ENCODE measurements at places on chromosomes 11 and 22. TPM values are rescaled to one million over a fixed set of nuclear protein-coding genes. Genes with fewer than 3 reads are reported as not detected.

DNA sequence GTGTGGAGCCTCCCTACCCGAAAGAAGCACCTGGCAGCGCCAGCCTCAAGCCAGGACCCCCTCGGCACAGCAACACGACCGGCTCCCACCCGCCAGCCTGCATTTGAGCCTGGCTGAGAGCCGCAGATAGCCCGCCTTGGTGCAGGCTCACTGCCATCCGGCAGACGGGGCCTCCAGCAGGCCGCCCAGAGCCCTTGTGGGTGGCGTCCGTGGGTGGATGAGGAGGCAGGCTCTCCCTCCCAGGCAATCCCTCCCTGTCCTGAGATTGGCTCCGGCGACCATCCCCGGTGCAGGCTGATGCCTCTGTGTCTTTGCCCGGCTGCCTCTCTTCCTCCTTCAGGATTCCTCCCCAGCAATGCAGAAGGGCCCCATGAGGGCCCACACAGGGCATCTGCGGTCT lies 1527.9 kb downstream of the BRD1 start:
- no peak for DNase-seq
- H3K27ac ChIP-seq: no peak overlapping the region
- peaks cover 3% of the 10 kb centered on the region for H3K27me3 ChIP-seq

DNA sequence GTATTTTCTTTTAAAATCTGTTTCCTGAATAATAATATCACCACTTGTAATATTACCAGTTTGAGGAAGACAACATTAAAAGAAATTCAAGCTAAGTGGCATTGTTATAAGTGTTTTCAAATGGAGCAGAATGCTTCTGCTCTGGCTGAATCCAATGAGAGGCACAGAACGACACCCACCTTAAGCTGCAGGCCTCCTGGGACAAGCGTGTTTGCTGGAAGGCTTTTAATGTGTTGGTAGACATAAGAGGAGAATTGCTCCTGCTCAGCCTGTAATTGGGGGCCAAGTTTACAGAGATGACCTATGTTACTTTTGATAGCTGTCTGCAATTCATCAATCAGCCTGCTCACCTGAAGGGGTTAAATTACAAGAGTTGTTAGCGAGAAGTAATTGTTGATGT lies 242.2 kb downstream of the DCDC1 start:
- H3K4me1 ChIP-seq: no peaks in the 10 kb centered on the region
- H3K27me3 ChIP-seq: no peaks in the 10 kb centered on the region
- H3K36me3 ChIP-seq: no peaks in the 10 kb centered on the region
- no peak for DNase-seq

- no peaks in the 10 kb centered on the region for H3K36me3 ChIP-seq
- no peaks in the 10 kb centered on the region for H3K4me1 ChIP-seq
- H3K27ac ChIP-seq: no peak overlapping the region
- peaks cover 5% of the 10 kb centered on the region for H3K27me3 ChIP-seq
- no peak overlapping the region for H3K4me3 ChIP-seq
Observed at GRCh38 chr11:78773077-78773476, 198.4 kb upstream of the NARS2 start.

DNA sequence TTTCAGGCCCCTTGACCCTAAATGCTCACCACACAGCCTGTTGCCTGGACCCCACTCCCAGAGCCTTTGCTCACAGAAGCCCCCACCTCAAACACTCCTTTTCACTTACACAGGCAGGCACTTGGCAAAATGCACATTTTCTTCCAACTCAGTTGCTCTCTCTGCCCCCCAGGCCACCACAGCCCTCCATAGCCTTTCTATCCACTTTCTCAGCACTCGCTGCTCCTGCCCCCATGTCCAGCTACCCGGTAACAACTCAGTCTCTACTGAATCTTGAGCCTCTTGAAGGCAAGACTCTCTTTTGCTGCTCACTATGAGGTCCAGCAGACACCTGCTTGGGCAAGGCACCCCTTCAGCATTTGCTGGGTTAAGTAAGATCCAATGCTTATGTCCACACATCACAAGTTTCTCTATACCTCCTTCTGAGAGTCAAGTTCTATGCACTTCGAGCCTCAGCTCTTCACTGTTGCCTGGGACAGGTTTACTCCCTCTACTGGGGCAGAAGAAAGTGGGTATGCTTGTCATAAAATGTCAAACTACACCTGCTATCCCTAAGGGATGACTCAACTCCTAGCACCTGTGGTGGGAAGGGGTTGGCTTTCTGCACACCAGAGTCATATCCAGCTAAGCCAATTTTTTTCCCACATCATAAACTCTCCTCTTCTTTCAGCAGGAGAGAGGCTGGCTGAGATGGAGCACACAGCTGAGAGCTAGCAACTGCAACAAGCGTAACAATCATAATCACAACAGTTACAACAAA lies 36.9 kb downstream of the MORC2 start:
- H3K4me1 ChIP-seq: no peaks in the 10 kb centered on the region
- H3K36me3 ChIP-seq: peaks cover 90% of the 10 kb centered on the region
- H3K27me3 ChIP-seq: no peaks in the 10 kb centered on the region
- H3K27ac ChIP-seq: no peak overlapping the region
- H3K4me3 ChIP-seq: no peak overlapping the region

- DNase-seq: no peak
- H3K4me3 ChIP-seq: no peak overlapping the region
- peaks cover 3% of the 10 kb centered on the region for H3K4me1 ChIP-seq
- no peaks in the 10 kb centered on the region for H3K27me3 ChIP-seq
Observed at GRCh38 chr11:10064828-10065227, 229.2 kb downstream of the SBF2 start.

DNA sequence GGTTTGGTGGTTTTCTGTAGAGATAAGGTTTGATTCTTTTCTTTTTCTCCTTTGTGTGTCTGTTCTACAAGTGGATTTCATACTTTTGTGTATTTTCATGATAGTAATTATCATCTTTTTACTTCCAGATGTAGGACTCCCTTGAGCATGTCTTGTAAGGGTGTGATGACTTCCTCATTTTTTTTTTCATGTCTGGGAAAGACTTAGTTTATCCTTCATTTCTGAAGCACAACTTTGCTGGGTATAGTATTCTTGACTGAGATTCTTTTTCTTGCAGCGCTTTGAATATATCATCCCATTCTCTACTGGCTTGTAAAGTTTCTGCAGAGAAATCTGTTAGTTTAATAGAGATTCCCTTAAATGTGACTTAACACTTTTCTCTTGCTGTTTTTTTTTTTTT lies 32.9 kb downstream of the MADD start:
- H3K36me3 ChIP-seq: peaks cover 91% of the 10 kb centered on the region
- H3K27me3 ChIP-seq: no peaks in the 10 kb centered on the region
- DNase-seq: no peak
- no peak overlapping the region for H3K4me3 ChIP-seq
- no peak overlapping the region for H3K27ac ChIP-seq
- H3K4me1 ChIP-seq: no peaks in the 10 kb centered on the region

GRCh38 chr22:37187891-37188761 lies at the start of gene C1QTNF6:
TSS of gene C1QTNF6 (minus strand) at chr22:37188247. CDS start at chr22:37188213, 34 bp downstream.
- H3K4me3 ChIP-seq: no peak within 1 kb of the TSS
- no peaks in the 10 kb centered on the region for H3K27me3 ChIP-seq
- no peak within 1 kb of the TSS for H3K27ac ChIP-seq
- H3K36me3 ChIP-seq: peaks cover 7% of the 10 kb centered on the region
- no peak for DNase-seq

GRCh38 chr11:119889111-119889510 lies 160.1 kb upstream of the NECTIN1 start:
- peaks cover 19% of the 10 kb centered on the region for H3K27me3 ChIP-seq
- H3K36me3 ChIP-seq: no peaks in the 10 kb centered on the region
- DNase-seq: no peak
- H3K4me1 ChIP-seq: no peaks in the 10 kb centered on the region
- no peak overlapping the region for H3K27ac ChIP-seq
- H3K4me3 ChIP-seq: no peak overlapping the region

GRCh38 chr11:27025957-27026733 lies 14.5 kb upstream of the BBOX1 start:
- no peaks in the 10 kb centered on the region for H3K27me3 ChIP-seq
- no peak for DNase-seq
- no peaks in the 10 kb centered on the region for H3K4me1 ChIP-seq
- no peak overlapping the region for H3K27ac ChIP-seq
- no peaks in the 10 kb centered on the region for H3K36me3 ChIP-seq
- no peak overlapping the region for H3K4me3 ChIP-seq

- no peak overlapping the region for H3K4me3 ChIP-seq
- peaks cover 5% of the 10 kb centered on the region for H3K27me3 ChIP-seq
- H3K4me1 ChIP-seq: no peaks in the 10 kb centered on the region
- DNase-seq: no peak
- no peaks in the 10 kb centered on the region for H3K36me3 ChIP-seq
- H3K27ac ChIP-seq: no peak overlapping the region
Observed at GRCh38 chr11:115366826-115367225, 137.4 kb downstream of the CADM1 start.

GRCh38 chr11:92707665-92708064 lies 261.8 kb upstream of the MTNR1B start:
- H3K27ac ChIP-seq: no peak overlapping the region
- H3K36me3 ChIP-seq: no peaks in the 10 kb centered on the region
- DNase-seq: no peak
- no peaks in the 10 kb centered on the region for H3K27me3 ChIP-seq
- H3K4me1 ChIP-seq: no peaks in the 10 kb centered on the region

DNA sequence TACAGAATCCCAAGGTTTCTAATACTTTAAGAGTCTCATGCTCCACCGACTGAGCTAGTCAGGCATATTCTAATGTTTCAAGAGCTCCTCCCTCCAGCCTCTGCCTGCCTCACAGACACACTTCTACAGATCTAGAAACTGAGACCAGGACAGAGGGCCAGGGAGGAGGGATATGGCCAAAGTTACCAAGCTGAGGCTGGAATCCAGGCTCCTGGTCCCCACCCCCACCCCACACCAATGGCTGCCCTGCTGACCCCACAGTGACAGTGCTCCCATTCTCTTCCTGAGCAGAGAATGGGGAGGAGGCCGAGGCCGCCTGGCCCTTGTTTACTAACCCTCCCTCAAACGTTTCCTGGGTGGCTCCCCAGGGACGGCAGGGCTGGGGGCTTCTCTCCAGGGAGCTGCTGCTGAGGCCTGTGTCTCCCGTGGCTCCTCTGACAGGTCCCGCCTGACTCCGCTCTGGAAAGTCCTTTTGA lies 2.2 kb downstream of the PLEKHB1 start:
- H3K4me1 ChIP-seq: peaks cover 21% of the 10 kb centered on the region
- no peak overlapping the region for H3K27ac ChIP-seq
- no peaks in the 10 kb centered on the region for H3K36me3 ChIP-seq
- peak overlapping the region; percentile 24 for H3K4me3 ChIP-seq
- no peaks in the 10 kb centered on the region for H3K27me3 ChIP-seq

DNA sequence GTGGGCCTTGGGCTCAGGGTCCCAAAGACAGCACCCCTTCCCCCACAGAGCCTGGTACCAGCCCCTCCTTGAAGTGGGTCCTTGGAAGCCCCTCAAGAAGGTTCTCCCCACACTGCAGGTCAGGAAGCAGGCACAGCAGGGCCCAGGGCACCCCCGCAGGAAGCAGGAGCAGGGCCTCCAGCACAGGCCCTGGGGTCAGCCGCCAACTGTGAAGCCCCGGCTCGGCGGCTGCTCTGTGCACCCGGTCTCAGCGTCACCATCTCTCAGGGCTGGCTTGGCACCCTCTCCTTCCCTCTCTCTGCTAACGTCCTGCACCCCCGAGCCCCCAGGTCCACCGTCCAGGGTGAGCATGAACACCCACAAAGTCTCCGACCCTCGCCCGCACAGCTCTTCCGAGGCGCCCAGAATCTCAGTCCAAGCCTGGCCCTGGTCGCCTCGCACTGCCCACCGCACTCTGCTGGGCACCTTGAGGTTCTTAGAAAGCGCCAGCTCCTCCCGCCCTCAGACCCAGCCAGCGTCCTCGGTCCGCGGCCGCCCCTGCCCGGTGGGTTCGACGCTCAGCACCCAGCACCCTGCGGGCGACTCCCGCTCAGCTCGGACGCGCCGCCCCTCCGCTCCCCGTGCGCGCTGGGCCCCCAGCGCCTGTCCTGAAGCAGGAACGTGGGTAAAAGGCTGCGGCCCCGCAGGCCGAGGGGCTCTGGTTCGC lies 1.4 kb upstream of the SIGIRR start:
- H3K4me3 ChIP-seq: peak overlapping the region; percentile 79
- no peak for DNase-seq
- no peaks in the 10 kb centered on the region for H3K36me3 ChIP-seq
- no peaks in the 10 kb centered on the region for H3K27me3 ChIP-seq

GRCh38 chr11:3205261-3206155 lies 13.1 kb downstream of the MRGPRG start:
- H3K27me3 ChIP-seq: peaks cover 4% of the 10 kb centered on the region
- no peaks in the 10 kb centered on the region for H3K4me1 ChIP-seq
- no peak overlapping the region for H3K4me3 ChIP-seq
- no peak overlapping the region for H3K27ac ChIP-seq
- no peaks in the 10 kb centered on the region for H3K36me3 ChIP-seq

DNA sequence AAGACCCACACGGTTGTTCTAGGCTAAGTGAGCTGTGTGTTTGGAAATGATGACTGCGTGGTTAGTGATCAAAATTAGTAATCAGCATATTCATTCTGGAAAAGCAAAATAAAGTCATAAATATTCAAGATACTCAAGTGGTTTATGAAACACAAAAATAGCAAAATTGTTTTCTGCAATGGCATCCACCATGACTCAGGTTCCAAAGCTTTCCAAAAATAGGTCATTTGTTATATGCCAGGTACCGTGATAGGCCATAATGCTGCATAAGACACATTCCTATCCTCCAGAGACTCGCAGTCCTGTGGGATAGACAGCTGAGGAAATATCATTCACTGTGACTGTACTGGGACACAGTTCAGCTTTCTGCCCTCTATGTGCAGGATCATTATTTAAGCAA lies 2.4 kb upstream of the ATL3 start:
- DNase-seq: no peak
- no peaks in the 10 kb centered on the region for H3K27me3 ChIP-seq
- H3K4me1 ChIP-seq: peaks cover 17% of the 10 kb centered on the region
- H3K27ac ChIP-seq: no peak overlapping the region
- no peak overlapping the region for H3K4me3 ChIP-seq
- peaks cover 3% of the 10 kb centered on the region for H3K36me3 ChIP-seq

DNA sequence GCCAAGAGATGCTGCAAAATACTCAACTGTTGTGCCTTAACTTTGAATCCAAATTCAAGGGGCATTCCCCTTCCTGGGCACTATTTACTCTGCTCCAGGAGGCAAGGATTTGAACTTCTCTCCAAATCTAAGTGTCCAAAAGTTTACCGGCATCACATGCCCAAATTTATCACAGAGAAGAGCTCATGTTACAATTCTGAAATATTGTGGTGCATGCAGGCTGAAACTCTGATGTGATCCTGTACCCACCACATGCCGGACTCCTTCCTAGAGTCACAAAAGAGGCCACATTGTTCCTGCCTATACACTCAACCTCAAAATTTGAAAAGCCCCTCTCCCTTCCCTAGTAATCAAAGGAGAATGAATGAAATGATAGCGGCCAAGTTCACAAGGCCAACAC lies 1.3 kb downstream of the TRAF6 start:
- peak overlapping the region; percentile 91 for H3K27ac ChIP-seq
- peaks cover 30% of the 10 kb centered on the region for H3K36me3 ChIP-seq
- peak overlapping the region; percentile 97 for H3K4me3 ChIP-seq
- peaks cover 4% of the 10 kb centered on the region for H3K27me3 ChIP-seq
- H3K4me1 ChIP-seq: peaks cover 19% of the 10 kb centered on the region
- DNase-seq: no peak

GRCh38 chr11:76303399-76303798 lies 77.5 kb downstream of the THAP12 start:
- H3K4me3 ChIP-seq: no peak overlapping the region
- no peak overlapping the region for H3K27ac ChIP-seq
- H3K27me3 ChIP-seq: peaks cover 6% of the 10 kb centered on the region

GRCh38 chr11:61104963-61105362 lies 2.7 kb downstream of the CD5 start:
- no peaks in the 10 kb centered on the region for H3K27me3 ChIP-seq
- no peak overlapping the region for H3K27ac ChIP-seq
- no peak overlapping the region for H3K4me3 ChIP-seq
- H3K4me1 ChIP-seq: peaks cover 10% of the 10 kb centered on the region

SYT13 gene
- not detected for total RNA-seq

KCTD14 gene
- total RNA-seq: 0.20 TPM

CYB5R3 gene
- total RNA-seq: 78.2 TPM

MAFF gene
- total RNA-seq: 4.5 TPM

OR8A1 gene
- not detected for total RNA-seq

KREMEN1 gene
- total RNA-seq: not detected

APLP2 gene
- total RNA-seq: 47.7 TPM

DDX6 gene
- total RNA-seq: 263 TPM

NPAS4 gene
- not detected for total RNA-seq

OVOL1 gene
- 0.09 TPM for total RNA-seq

All from activated B cell treated with CpG ODN at 0.5 μM for 24 hours (primary cell).